CD4-positive, alpha-beta T cell treated with Interleukin-2 at 100 ng/mL for 4 hours (primary cell): ENCODE measurements at places on chromosomes 5 and 9.

DNA sequence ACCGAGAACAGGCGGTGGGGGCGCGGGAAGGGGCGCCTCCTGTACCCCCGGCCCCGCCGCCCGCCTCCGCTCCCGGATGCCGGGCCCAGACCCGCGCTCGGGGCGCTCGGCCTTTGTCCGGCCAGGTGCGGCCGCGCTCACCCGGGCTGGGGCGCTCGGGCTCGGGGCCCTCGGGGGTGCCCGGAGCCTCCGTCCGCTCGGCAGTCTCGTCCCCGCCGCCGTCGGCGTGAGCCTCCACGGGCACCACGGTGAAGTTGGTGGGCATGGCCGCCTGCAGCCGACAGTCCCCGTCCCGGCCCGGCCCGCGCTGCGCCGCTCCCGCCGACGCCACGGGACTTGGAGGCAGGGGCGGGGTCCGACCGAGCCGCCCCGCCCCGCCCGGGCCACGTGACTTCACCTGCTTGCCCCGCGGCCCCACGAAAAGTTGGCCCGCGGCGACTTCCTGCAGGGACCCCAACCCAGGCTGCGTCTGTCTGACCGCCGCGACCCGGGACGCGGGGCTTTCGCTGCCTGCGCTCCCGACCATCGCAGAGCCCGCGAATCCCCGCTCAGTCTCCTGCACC lies at the start of gene SLC12A7:
SLC12A7 (minus strand) TSS at position 337 of the 563 bp plus-strand sequence; CDS start at position 265, 72 bp downstream.
- DNase-seq, result peak; percentile 35

DNA sequence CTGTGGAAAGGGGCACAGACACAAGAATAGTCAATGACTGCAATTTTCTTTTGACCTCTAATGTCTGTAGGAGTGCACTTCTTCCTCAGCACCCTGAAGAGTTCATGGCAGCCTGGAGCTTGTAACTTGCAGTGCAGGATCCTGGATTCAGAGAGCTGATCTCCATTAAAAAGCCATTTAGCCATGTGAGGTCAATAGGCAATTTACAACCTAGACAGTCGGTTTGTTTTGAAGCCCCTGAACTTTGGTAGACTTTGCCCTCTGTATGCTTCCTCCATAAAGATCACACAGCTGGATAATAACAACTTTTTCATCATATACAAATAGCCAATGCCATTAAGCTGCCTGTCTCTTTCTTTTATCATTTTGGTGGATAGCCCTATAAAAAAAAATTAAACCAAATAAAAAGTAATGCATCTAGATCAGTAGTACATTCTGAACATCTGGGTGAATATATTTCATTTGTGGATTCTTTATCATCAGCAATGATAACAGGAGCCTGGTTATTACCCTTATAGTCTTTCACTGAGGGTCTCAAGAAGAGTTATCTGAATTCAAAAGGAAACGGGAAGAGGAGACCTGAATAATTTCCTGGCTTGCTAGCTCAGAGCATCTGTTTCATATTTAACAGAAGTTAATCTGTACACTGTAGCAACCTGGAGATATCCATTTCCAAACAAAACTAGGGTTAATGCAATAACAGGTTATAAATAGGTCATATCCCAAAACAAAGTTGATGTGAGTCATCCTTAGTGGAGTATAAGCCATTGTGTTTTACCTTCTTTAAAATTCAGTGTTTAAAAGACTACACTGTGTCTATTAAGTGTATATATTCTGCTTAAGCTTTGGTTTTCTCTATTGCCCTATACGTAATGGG lies 193.8 kb upstream of the ACTBL2 start:
- DNase-seq, result no peak

DNA sequence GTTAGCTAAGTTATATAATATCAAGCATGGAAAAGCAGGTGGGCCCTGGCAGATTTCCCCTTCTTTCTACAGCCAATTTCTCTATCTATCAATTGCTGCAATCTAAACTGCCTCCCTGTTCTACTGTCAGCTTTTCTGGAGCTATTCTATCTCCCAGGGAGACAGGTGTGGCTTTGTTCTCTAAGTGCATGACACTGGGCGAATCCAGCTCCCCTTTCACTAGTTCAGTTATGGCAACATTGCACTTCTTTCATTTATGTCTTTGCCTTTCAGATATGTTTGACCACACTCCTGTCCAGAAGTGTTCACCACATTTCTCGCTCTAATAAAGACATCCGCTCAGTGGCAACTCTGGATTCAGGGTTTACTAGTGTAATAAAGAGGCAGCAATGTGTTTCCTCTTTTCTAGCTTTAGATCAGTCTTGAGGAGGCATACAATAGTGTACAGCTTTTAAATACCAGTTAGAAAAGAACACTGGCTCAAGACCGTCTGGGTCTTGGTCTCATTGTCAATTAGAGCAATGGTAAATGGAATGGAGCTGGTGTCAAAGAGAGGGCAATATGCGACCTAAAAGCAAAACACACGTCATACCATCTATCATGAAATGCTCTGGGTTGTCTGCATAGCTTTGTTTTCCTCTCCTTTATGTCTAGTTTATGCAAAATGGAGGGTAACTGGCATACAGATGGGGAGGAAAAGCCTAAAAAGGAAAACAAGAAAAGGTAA lies 197.0 kb downstream of the SLF1 start:
- DNase-seq, result no peak

- no peak for DNase-seq
These were observed 72.6 kb downstream of the MYO10 start for GRCh38 chr5:16863469-16863946.

DNA sequence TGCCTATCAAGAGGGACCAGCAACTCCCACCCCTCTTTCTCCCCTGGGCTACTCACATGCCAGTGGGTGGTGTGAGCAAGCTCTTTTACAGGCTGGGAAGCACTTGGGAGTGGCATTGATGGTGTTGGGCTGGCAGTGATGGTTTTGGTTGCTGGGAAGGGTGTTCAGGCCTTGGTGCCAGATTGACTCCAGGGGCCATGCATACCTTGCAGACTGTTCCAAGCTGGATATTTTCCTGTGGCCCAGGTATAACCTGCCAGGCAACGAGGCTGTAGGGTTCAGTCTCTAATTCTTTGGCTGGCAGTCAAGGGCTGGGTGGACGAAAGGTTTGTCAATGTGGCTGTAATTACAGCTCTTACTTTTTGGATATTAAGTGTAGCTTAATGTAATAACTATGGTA lies 177.3 kb downstream of the MACROH2A1 start:
- no peak for DNase-seq

DNA sequence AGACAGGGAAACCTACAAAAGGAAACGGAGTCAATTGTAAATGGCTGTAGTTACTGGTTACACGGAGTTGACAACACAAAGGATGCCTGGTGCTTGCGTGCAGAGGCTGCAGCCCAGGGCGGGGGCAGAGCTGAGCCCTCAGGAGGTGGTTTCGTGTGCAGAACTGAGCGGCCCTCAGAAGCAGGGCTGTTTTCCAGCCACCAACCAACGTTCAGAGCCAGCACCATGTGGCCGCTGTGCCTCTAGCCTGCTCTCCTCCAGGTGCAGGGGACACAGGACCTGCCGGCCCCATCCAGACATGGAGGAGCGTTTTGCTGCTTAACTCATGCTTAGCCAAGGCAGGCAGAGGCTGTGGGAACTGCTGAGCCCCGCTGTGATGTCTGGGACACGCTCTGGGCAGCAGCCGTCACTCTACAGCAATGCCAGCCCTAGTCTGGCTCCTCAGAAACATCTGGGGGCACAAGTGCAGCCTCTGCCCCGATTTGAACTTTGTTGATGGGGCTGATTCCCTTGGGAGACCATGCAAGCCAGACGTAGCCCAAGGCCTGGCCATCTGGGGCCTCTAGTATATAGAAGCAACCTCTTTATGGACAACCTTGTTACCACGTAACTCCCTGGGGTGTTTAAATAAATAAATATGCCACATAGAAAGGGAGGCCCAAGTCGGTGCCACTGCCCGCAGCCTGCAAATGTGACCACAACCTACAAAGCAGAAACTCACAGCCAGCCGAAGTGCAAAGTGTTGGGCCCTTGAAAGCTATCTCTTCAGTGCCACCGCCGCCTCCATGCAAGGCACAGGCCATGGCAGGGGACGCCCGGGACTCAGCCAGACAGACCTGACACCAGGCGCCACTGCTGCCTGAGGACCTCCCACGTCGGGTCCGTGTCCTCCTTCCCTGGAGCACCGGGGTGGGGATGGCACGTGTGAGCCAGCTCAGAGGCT lies 42.1 kb downstream of the NKD2 start:
- no peak for DNase-seq

DNA sequence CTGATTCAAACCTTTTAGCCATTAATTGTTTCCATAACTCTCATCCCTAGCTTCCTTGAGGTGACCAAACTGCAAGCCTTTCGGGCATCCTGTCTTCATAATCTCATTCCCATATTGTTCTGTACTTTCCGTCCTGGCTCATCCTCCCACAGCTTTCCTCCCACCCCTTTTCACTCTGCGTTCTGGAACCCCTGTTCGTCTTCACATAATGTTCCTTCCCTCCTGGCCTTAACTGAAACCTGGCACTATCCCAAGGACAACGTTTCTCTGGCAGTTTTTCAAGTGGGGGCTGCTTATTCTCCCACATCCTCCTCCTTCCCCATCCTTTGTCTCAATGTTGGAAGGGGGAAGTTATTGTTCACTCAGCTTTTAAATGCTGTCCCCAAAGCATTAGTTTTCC lies 1.5 kb downstream of the ZNF189 start:
- DNase-seq, result no peak
